ENCODE measurements at places on chromosomes 1 and 21. TPM values are rescaled to one million over a fixed set of nuclear protein-coding genes. Genes with fewer than 3 reads are reported as not detected.
A peak's percentile ranks its signal among the peaks of the same experiment; 100 is the strongest.

DNA sequence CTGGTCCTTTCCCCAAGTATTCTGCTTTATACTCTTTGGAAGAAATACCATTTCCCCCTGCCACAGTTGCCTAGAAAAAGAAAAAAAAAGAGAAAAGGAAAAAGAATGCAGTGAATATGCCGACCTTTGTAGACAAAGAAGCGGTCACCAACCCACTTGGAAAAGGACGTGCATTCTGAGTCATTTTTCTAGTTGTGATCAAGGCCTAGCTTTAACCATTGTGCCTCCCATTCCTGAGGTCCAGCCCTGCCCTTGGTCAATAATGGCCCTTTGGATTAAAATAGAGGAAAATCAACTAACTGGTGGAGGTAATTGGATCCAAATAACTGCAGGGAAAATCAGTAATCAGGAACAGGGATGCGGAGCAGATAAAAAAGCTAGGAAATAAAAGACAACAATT, 24.8 kb downstream of the S1PR1 start:
- DNase-seq = no peak

GRCh38 chr21:43372663-43373361, 54.1 kb downstream of the SIK1 start:
- no peak for DNase-seq

GRCh38 chr1:154603317-154603716, 4.7 kb downstream of the ADAR start:
- DNase-seq = no peak

DNA sequence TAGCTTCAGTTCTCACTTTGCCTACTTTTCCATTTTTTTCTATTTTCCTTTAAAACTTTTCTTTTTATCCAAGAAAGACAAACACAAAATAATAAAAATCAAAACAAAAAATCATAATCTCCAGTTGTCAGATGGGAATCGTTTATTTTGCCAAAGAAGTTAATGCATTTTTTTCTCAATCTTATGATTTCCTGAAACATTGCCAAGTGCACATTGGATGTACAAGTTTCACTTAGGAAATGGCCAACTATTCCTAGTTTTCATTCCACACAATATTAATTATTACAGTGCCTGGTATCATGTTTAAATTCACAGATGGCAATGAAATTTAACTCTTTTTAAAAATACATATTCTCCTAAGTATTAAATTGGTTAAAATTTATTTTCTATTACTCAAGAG, 1050.5 kb downstream of the TTLL7 start:
- peak; percentile 47 for DNase-seq

GRCh38 chr1:6800745-6801144, 15.5 kb downstream of the CAMTA1 start:
- no peak for DNase-seq

GRCh38 chr1:85862456-85862855, 154.2 kb upstream of the ZNHIT6 start:
- DNase-seq = no peak

GRCh38 chr21:45458281-45459170, 53.6 kb downstream of the COL18A1 start:
- DNase-seq = no peak

DNA sequence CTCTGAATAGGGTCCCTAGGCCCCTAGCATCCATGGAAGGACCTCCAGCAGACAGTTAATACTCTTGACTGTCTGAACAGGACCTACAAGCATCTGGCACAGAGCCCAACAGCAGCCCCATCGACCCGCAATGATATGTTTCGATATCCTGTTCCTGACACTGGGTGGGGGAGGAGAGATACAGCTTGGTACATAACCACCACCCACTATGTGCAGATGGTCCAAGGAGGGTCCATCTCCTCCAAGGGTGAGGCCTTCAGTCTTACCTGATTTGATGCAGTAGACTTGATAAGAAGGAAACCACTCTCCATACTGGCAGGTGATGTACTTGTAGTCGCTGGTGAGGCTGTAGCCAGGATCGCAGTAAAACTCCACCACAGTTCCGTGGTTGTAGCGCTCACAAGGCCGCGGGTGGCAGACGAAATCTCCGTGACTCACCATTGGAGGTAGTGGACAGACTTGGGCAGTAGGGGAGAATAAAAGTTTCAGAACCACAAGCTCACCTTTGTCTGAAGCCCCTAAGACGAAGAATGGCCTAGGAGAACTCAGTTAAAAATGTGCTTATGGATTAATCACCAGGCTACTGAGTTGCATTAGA, 86.0 kb upstream of the TLR5 start:
- DNase-seq = no peak

The ELAVL4 gene
- total RNA-seq = 0.55 TPM

GRCh38 chr1:185393815-185394214, 76.8 kb upstream of the IVNS1ABP start:
- peak; percentile 43 for DNase-seq

DNA sequence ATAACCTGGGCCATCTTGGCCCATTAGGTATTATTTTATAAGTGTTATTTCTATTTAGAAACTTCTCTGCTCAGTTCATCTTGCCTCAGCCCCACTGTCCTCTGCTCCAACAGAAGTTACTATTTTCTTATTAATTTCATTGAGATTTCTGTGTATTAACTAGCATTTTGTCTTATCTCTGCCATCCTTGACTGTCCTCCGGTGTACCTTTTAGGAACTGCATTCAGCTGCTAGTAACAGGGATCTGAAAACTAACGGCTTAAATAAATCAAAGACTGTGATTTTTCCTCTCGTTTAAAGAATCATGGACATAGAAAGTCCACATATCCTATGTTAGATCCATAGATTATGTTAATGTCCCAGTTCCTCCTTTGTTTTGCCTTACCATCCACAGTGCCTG, 382.5 kb downstream of the MATN1 start:
- DNase-seq = no peak

DNA sequence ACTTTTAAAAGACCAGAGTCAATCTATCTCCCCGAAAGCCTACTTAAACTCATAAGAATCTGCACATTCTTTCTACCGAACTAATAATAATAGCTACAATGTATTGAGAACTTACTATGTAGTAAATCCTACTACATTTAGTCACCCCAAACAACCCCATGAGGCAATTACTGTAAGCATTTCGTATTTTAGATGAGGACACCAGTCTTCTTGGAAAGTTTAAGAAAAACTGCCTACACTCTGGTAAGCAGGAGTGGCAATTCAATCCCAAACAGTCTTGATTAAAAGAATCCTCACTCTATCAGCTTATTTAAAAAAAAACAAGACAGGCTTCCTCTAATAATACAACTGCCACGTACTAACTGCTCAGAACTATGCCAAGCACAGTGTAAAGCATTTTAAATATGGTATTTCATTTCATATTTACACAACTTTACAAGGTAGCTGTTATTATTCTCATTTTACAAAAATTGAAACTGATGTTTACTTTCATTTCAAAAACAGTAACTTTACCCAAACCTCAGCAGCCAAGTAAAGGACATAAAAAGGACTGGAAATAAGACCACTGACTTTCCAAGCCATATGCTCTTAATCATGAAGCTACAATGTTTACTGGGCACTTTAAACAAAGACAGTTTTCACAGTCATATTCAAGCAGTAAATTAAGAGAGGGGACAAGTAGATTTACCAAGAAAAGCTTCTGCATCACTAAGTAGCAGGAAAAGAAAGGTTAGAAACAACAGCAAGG, 13.9 kb downstream of the ARID4B start:
- no peak for DNase-seq

- DNase-seq = peak; percentile 32
These were observed 3.3 kb upstream of the SLAMF8 start for GRCh38 chr1:159823406-159823805.

GRCh38 chr21:45581322-45581712, 39.1 kb upstream of the SLC19A1 start:
- no peak for DNase-seq

The IL23R gene
- total RNA-seq = 0.15 TPM

DNA sequence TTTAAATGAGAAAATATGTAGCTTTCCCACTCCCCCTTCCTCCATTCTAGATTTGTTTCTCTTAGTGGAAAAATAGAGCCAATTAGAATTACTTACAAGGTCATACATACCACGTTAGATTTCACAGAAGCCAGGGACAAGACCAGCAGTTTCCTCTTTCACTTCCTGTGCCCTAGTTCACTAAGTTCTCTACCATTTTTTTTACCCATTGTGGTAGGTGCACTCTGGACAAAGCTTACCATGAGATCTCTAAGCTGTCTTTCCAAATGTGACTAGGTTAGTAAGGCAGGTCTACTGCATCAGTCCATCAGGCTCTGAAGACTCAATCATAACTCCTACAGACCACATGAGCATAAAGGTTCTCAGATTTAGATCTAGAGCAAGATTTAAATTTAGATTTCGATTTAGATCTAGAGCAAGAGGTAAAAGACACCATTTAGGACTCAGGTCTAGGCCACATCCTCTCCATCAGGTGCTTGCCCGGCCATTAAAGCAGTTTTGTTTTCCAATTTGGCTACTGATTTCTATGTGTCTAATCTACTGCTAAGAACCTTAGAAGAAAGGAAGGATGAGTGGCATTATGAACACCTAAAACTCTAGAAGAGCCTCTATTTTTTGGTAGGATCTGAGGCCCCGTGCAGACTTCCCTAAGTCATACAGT, 235.3 kb downstream of the FAF1 start:
- no peak for DNase-seq

GRCh38 chr1:235919833-235920441, 53.2 kb upstream of the LYST start:
- DNase-seq = no peak

The OR2T34 gene
- not detected for total RNA-seq

The EXO1 gene
- total RNA-seq = 1.3 TPM

- peak; percentile 58 for DNase-seq
These were observed at the start of gene NGF for GRCh38 chr1:115337633-115338456. TSS of gene NGF (minus strand) at chr1:115338249. CDS start at chr1:115286795, 51,454 bp downstream.

The LRRC3 gene
- total RNA-seq = 3.6 TPM

- no peak for DNase-seq
These were observed 26.7 kb upstream of the KCNN3 start for GRCh38 chr1:154896771-154897286.

- DNase-seq = no peak
These were observed 8.1 kb downstream of the TACSTD2 start for GRCh38 chr1:58568911-58569310.

The SDHC gene
- total RNA-seq = 173 TPM

DNA sequence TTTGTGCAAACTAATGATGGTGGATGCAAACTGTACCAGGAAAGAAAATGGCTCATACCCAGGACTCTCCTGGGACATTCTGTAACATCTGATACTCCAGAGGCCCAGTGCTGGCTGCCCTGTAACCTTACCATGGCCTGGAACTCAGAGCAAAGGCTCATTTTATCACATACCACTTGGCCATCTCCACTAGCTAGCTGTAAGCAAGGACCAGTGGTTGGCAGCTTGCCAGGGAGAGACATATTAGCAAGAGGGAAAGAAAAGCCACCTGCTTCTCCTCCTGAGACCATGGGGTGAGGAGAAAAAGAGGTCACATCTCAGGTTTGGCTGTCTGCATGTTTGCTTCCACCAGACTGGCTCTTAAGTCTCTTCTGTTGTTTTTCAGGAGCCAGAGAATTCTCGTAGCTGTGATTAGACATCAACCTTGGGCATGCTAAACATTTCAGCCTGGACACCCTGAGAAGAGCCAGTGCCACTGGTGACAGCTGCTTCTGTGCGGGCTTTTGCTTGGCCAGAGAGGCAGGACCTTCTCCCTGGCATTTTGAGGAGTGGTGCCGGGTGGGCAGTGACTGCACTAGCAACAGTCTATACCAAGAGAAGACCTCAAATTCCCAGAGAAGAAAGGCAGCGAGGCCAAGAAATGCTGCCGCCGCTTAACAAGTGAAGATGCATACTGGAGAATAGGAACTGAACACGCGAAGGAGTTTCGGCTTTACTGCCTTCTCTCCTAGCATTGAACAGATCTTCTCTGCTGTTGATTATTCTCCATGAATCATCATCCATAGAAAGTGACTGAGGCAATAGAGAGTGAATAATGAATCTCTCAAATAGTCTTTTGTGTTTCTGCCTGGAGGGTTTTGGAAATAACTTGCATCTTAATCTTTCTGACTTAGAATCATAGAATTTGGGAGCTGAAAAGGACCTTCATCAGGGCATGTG, 6.7 kb upstream of the INKA2 start:
- no peak for DNase-seq

The AGRN gene
- 103 TPM for total RNA-seq

DNA sequence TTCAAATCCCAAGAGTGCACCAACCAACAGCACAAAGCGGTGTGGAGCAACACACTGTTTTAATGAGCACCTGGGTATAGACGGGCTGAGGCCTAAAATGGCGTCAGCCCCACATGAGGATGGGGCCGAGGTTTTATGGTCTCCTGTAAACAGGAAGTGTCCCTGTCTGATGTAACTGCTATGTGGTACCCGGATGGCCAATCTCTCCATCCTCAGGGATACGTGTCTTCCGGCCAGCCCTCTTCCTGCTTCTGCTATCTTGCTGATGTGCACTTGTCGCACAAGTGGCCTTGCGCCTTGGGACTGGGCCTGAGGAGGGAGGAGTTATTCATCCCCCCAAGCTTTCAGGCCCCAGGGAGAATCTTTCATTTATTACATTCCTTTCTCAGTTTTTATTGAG, 73.5 kb downstream of the CNST start:
- no peak for DNase-seq

The IRF6 gene
- total RNA-seq = 29.2 TPM

DNA sequence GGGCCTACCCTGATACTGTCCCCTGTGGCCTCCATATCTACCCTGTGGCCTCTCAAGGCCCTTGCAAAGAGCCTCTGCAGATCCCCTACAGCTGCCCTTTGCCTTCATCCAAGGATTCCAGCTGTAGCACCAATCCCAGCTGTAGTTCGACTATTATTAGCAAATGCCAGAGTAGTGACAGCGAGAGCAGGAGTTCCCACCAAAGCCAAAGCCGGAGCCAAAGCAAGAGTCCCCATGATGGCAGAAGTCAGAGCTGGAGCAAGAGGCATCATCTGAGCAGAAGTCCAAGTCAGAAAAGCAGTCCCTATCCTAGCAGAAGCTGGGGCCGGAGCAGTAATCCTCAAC, 2.7 kb downstream of the NSUN4 start:
- no peak for DNase-seq

GRCh38 chr1:156581661-156582387, 2.3 kb downstream of the TTC24 start:
- DNase-seq = no peak

DNA sequence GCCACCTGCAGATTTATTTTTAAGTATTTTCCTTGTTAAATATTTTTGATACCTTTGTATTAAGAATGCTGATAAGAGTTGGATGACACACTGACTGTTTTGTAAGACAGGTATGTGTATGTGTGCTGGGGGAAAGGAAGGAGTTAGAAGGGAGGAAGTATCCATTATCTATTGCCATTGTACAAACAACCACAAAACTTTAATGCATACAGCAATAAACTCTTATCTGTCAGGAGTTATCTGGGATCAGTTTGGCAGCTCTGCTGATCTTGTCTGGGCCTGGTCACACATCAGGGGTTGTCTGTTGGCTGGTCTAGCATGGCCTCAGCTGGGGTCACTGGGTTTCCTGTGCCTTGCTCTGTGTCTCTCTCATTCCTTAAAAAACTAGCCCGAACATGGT, 423.9 kb upstream of the USP24 start:
- DNase-seq = no peak

- DNase-seq = peak; percentile 8
These were observed 1.0 kb upstream of the NIBAN1 start for GRCh38 chr1:184975208-184975870.

GRCh38 chr1:172360511-172360910, 60.0 kb upstream of the C1orf105 start:
- peak; percentile 64 for DNase-seq

The SPRR2B gene
- not detected for total RNA-seq

Measured in lung (tissue), 17 donors.